ENCODE measurements at places on chromosomes 11 and 22.
A peak's percentile ranks its signal among the peaks of the same experiment; 100 is the strongest.

GRCh38 chr11:83278351-83278750 is 7.8 kb downstream of the CCDC90B start:
- DNase-seq, result no peak

- DNase-seq, result no peak
Observed at GRCh38 chr11:130452176-130452575, 3.7 kb downstream of the ADAMTS15 start.

DNA sequence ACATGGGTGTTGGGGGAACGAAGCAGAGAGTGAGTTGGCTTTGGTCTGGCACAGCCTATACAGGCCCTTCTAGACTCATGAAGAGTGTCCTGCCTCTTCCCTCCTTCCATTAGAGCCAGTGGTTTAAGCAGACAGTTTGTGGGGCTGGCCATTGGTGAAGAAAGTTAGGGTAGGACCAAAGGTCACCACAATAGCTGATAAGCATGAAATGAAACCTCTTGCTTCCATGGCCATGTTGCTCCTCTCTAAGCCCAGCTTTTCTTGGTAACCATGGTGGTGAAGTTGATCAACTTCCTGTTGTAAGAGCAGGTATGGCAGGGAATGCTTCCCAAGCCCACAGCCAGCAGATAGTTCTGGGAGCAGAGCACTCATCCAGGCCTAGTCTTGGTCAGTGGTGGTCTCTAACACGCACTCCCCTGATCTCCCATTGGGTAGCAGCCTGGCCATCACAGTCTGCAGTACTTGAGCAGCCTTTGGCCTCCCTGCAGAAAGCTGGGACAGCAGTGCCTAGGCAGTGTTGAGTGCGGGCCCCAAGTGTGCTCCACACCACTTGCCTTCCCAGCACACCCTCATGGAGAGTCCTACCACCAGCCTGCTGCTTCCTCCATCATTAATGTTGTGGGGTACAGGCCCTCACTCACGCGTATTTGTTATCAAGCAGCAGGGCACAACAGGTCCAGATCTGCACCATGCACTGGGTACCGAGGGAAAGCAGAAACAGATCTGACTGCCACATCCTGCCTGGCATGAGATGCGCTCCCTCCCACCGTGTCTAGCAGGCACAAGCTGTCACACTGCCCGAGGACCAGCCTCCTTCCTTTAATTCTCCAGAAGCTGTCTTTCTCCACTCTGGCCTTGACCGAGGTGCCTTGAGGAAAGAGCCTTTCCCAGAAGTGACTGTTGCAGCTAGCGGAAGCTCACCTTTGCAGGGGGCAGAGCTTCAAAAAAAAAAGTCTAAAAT is 65.8 kb upstream of the SUSD2 start:
- DNase-seq, result no peak

DNA sequence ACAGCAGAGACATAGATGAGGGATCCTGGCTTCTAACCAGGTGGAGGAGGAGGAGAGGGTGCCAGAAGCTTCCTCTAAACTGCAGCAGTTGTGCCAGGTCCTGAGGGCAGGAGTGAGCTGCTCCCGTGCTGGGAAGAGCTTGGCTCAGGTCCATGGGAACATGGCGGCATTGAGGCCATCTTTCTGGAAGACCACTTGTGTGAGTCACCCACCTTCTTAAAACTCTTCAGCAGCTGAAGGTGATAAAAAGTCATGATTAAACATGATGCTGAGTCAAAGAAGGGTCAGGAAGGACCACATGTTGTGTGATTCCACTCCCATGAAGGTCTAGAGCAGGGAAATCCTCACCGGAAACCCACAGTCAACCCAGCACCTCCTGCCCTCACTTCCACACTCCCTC is 35.1 kb downstream of the LINC01488 start:
- no peak for DNase-seq

GRCh38 chr11:10581481-10582019 is 13.1 kb upstream of the LYVE1 start:
- peak; percentile 32 for DNase-seq

GRCh38 chr11:110314366-110315095 is 18.1 kb upstream of the RDX start:
- no peak for DNase-seq

DNA sequence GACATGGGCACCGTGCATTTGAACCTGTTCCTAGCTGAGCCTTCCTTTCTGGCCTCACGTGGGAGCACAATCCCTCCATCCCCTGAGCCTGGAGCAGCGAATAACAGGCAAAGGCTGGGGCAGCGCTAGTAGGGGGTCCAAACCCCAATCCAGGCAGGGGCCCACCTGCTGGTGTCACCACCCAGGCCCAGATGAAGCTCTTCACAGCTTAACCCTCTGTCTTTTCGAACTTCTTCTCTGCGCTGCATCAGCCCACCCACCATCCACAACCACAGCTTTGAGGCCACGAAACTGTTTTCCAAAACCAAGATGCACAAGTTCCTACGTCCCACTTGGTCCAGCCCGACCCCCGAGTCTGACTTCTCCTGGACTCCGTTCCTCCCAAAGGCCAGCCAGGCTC is 11.5 kb downstream of the KCNC1 start:
- DNase-seq, result no peak

GRCh38 chr11:124844664-124845079 is 20.6 kb upstream of the ROBO3 start:
- DNase-seq, result no peak

DNA sequence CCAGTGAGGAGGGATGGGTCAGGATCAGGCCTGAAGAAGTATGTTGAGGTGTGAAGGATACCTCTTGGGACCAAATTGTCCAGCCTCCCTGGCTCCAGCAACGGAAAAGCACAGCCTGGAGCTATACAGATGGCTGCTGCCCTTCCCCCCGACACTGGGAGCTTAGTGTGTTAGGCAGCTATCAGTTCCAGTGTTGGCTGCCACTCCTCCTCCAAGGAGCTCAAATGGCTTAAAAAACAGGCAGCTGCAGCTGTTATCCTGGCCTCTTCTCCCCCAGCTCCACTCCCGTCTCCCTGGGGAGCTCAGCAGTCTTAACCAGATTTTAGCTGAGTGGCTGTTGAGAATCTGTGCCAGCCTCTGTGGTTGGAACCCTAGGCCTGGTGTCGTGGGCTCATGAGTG is 225.0 kb downstream of the JRKL start:
- DNase-seq, result no peak

DNA sequence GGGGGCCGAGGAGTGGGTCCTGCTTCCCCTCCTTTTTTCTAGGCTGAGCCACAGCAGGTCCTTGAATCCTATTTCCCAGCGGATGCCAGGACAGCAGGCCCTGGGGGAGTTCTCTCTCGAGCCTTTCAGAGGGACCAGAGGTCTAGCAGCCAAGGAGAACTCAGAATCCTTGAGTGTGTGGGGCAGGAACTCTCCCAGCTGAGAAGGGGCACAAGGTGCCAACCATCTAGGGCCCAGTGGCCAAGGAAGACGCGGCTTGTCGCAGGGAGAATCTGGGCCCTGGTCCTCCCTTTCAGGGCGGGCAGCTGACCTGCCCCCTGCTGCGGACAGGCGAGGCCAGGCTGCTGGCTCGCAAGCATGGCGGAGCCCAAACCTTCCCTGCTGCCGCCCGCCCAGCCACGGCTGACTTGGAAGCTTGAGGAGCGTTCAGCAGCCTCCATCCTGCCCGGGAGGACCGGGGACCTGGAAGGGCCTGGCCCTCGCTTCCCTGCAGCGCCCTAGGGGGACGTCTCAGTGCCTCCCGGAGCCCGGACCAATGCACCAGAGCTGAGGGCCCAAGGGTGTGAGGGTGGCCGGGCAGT is 972 bp upstream of the TSSC4 start:
- no peak for DNase-seq

DNA sequence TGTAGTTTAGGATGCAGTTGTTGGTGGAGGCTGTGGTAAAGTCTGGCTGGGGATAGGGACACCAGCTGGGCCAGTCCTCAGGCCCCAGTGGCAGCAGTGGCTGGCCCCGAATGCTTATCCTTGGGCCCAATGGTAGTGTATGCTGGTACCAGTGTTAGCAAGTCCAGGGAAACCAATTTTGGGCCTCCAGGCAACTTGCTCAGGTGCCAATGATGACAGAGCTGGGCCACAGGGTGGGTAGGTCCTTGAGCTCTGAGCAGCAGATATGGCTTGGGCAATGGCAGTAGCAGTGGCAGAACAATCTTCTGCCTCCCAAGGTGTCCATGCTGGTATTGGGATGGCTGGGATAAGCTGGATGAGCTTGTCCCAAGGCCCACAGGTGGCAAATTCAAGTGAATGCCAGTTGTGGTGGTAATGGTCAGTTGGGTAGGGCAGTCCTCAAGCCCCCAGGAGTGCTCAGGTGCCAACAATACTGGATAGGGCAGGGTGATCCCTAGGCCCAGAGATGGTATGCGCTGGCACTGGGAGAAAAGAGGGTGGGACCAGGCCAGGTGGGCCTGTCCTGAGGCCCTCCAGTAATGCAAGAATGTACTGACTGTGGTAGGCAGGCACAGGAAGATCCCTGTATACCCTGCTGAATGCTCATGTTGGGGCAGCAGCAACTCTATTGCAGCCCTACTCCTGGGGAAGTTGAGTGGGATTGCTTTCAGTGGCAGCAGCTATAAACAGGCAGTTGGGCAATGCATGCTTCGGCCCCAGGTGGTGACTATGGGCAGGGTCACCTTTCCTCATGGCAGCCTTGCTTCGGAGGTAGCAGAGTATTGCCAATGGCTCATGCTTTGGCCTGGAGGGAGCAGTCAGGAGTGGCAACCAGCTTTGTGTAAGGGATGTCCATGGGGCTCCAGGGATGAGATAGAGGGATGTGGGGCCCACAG is 54.7 kb downstream of the KCNQ1OT1 start:
- DNase-seq, result no peak

- no peak for DNase-seq
Observed at GRCh38 chr11:1354125-1354938, 35.4 kb upstream of the BRSK2 start.

GRCh38 chr11:18012122-18012905 is 533 bp downstream of the SERGEF start:
- DNase-seq, result no peak

GRCh38 chr11:126756855-126757254 is 243.7 kb downstream of the KIRREL3 start:
- DNase-seq, result no peak

DNA sequence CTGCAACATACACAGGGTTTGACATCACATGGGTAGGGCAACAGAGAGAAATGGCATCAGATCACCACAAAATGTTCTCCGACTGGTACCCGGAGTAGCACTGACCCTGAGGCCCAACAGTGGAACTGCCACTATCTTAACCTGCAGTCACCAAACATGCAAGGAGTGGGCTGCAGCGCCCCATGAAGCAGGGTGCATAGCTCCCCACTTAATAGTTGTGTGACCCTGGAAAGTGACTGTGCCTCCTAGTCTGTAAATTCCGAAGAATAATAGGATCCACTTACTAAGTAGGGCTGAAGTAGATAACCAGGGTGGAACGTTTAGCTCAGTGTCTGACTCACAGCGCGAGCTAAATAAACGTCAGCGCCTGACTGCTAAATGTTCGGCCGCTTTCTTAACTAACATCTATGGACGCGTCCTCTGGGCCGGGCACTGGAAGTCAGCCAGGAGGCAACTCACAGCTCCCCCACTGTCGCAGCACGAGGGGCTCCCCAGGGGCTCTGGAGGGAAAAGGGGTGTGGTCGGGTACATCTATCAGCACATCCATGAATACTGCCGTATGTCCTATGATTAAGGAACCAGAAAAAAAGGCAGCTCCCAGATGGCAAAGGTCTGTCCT is 777 bp downstream of the LTO1 start:
- DNase-seq, result no peak

GRCh38 chr11:36193290-36193619 is 96.0 kb downstream of the COMMD9 start:
- DNase-seq, result no peak
